ENCODE measurements at places on chromosomes 11 and 22.
A peak's percentile ranks its signal among the peaks of the same experiment; 100 is the strongest.

- DNase-seq: peak; percentile 44
Measured at GRCh38 chr11:3855808-3856491, 486 bp downstream of the STIM1 start.

- no peak for DNase-seq
Measured at GRCh38 chr22:48415520-48415919, 1412.2 kb downstream of the BRD1 start.

DNA sequence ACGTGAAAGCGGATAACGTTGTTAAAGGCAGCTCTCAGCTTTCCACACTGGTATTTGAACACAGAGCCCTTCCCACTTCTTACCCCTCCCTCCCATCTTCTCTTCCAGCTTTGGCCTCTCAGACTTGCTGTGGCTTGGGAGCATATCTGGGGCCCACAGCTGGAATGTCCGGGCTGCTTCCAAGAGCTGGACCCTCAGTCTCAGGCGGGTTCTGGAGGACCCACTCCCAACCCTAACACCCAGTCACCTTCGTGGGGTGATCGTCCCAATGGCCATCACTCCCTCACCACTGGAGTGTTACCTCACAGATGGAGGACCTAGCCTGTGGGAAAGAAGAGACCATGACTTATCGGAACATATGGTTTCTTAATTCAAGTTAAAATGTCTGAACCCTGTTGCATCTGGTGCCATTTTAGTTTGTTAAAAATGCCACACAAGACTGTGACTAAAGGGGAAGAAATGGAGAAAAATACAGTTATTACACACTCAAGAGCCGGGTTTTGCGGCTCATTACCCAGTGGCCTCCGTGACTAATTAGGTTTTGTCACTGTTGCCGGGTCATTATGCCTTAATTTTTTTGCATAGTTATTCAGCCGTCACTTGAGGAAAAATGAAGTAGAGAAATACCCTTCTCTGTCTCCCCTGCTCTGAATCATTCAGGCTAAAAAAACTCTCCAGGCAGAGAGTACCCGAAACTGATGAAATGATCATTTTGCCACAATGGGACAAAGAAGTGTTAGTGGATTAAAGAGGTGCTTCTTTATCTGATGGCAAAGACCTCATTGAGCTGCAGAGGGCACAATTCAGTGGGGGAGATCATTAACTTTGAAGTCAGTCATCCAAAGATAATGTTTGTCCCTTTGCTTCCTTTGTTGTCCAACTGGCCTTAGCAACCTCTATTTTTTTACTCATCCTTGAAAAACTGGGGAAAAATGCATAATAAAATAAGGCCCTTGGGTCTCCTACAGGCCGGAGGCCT is 87.2 kb upstream of the HTATIP2 start:
- DNase-seq: no peak

DNA sequence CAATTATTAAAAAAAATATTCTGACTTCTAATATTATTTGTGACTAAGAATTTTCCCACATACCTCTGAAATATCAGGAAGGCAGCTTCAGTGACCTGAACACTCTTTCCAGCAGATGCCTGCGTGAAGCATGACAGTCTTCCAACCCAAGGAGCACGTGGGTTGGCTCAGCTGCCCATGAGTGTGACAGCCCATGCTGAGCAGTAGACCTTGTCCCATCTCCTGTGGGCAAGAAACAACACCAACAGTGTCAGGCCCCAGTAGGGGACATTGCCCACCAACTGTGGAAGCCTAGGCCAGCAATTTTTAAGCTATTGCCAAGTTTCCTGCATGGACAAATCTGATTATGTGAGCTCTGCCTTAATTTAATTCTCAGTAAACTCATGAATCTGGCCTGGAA is 66.4 kb upstream of the OLFML1 start:
- DNase-seq: no peak

GRCh38 chr22:50136581-50137015 is 33.9 kb upstream of the PANX2 start:
- DNase-seq: peak; percentile 14

DNA sequence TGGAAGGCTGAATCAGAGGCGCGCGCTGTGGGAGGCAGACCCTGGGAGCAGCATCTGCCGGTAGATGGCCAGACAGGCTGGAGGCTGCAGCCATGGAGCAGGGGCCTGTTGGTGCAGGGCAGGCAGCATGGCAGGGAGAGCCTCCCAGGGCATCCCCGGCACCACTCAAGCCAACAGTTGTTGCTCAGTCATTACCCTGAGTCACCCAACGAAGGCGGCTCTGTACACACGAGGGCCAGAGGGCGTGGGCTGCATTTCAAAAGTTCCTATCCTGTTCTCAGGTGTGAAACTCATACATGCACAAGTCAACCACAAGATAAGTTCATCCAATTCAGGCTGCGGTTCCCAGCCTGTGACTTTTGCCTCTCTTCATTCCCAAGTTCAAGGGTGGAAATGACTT is 2.6 kb downstream of the ANO1 start:
- DNase-seq: no peak

- no peak for DNase-seq
Measured at GRCh38 chr11:43709689-43710088, 29.2 kb downstream of the HSD17B12 start.

GRCh38 chr11:116294630-116295029 is 478.2 kb downstream of the BUD13 start:
- no peak for DNase-seq

- no peak for DNase-seq
Measured at GRCh38 chr22:17827466-17827865, 53.2 kb upstream of the BID start.

- DNase-seq: no peak
Measured at GRCh38 chr22:46984751-46985506, 222.5 kb downstream of the TBC1D22A start.

DNA sequence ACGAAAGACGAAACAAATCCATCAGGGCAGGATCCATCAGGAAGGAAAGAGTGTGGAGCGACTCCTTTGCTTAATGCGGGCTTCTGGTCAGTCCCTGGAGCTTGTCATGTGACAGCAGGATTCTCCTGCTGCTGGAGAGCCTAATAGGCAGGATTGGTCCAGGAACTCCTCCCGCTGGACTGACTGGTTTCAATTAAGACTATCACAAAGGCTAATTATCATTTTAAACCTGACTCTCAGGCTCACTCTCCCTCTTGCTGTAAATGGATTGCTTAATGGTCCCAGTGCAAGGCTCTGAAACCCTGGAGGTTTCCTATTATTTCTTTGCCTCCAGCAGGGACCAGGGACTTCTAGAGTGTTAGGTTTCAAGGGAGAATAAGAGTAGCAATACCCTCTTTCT is 493.8 kb downstream of the NTM start:
- no peak for DNase-seq

GRCh38 chr11:38818720-38819119 is 2220.7 kb upstream of the RAG2 start:
- no peak for DNase-seq
